ENCODE measurements at places on chromosomes 7 and 10. TPM values are rescaled to one million over a fixed set of nuclear protein-coding genes. Genes with fewer than 3 reads are reported as not detected.
A peak's percentile ranks its signal among the peaks of the same experiment; 100 is the strongest.

DNA sequence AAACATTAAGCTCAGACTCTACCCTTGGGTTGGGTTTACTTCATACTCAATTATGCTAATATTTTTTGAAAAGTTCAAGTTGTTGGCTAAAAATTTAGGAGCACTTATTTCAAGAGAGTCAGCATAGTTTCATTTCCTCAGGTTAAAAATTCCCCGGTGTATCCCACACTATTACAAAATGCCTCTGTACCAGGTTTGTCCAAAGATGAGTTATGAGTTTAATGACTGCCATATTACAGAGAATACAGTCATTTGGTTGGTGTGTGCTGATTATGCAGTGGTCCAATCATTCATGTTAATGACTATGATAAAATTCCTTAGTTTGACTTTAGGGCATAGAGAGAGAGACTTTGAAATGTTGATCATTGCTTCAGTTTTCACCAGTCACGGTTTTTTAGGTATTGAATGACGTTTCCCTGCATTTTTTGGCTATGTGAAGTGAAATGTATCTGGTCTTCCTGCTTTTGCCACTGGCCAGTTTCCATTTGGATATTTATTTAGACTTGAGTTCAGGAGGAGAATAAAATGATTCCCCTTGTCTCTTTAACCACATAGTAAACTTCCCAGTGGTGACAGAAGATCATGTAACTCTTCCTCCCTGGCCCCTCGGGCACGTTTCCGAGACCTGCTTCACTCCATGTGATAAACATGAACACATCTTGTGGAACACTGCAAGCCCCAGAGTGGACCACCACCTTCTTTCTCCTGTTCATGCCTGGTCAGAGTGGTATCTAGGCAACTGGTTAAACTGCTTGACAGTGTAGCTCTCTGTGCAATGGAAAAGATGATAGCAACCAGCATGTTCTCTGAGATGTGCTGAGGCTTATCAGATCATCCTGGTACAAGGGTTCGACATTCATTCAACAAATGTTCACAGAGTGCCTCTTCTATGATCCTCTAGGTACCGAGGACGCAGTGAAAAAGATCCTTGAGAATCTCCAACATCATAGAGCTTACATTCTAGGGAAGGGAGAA, 153.6 kb downstream of the CACNB2 start:
- peak; percentile 14 for DNase-seq
- H3K4me3 ChIP-seq = no peak overlapping the region
- no peaks in the 10 kb centered on the region for H3K27me3 ChIP-seq
- no peaks in the 10 kb centered on the region for H3K4me1 ChIP-seq
- no peaks in the 10 kb centered on the region for H3K36me3 ChIP-seq
- H3K27ac ChIP-seq = no peak overlapping the region

GRCh38 chr10:4131407-4132215, 346.6 kb upstream of the KLF6 start:
- H3K27me3 ChIP-seq = no peaks in the 10 kb centered on the region
- peaks cover 6% of the 10 kb centered on the region for H3K4me1 ChIP-seq
- peak overlapping the region; percentile 73 for H3K27ac ChIP-seq

DNA sequence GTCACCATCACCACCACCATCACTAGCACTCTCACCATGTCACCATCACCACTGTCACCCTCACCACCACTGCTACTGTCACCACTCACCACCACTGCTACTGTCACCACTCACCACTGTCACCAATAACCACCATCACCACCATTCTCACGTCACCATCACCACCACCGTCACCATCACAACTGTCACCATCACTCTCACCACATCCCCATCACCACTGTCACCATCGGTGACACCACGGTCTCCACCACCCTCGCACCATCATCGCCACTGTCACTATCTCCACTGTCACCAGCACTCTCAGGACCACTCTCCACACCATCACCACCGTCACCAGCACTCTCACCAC, 130.4 kb downstream of the MAD1L1 start:
- no peak for DNase-seq
- H3K27me3 ChIP-seq = no peaks in the 10 kb centered on the region
- H3K36me3 ChIP-seq = no peaks in the 10 kb centered on the region
- H3K4me3 ChIP-seq = no peak overlapping the region
- H3K27ac ChIP-seq = no peak overlapping the region

GRCh38 chr10:111548084-111548726, 471.4 kb downstream of the ADRA2A start:
- no peaks in the 10 kb centered on the region for H3K4me1 ChIP-seq
- DNase-seq = no peak
- H3K27me3 ChIP-seq = no peaks in the 10 kb centered on the region
- no peaks in the 10 kb centered on the region for H3K36me3 ChIP-seq
- H3K4me3 ChIP-seq = no peak overlapping the region
- H3K27ac ChIP-seq = no peak overlapping the region

DNA sequence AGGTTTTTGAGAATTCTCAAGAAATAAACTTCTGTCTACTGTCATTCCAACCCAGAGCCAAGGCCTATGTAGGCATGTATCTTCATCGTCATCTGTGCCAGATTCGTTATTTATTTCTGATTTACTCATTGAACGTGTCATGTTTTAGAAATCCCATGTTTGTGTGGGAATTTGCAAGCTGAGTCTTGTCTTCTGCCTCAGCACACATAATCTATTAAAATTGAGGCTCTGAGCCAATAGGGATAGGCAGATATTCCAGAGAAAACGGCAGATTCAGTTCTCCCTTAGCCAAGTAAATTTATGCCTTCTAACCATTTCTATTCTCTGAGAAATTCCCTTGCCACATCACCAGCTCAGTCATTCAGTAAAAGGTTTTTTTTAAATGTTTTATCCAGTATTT, 444.6 kb downstream of the REEP3 start:
- no peak overlapping the region for H3K27ac ChIP-seq
- no peaks in the 10 kb centered on the region for H3K27me3 ChIP-seq
- H3K4me1 ChIP-seq = no peaks in the 10 kb centered on the region
- peak; percentile 29 for DNase-seq

DNA sequence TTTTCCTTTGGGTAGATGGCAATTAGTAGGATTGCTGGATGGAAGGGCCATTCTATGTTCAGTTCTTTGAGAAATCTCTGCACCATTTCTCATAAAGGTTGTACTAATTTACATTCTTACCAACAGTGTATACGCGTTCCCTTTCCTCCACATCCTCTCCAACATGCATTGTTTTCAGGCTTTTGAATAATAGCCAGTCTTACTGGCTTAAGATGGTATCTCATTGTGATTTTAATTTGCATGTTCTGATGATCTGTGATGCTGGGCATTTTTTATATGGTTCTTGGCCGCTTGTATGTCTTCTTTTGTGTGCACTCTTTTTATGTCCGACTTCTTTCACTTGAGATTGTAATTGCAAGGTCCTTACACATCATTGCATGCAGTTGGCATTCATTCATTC, 11.7 kb downstream of the CLIP2 start:
- H3K27ac ChIP-seq = no peak overlapping the region
- no peak for DNase-seq
- no peak overlapping the region for H3K4me3 ChIP-seq

DNA sequence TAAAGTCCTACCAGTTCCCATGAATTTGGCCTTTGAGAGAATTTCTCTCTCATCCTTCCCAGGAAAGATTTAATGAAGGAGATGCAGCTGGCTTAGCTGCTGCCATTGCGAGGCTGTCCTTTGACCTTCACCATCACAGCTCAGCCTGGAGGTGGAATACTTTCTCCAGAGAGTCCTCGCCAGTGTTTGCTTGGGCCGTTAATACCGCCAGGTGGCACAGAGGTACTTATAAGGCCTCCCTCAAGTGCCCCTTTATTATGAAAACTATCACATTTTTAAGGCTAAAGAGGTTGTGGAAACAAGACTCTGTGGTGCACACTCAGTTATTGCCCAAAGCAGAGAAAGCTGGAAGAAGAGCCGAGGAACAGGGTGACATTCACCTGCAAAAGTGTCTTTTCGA, 330.6 kb downstream of the CCSER2 start:
- H3K36me3 ChIP-seq = no peaks in the 10 kb centered on the region
- no peak for DNase-seq
- H3K4me1 ChIP-seq = no peaks in the 10 kb centered on the region
- H3K4me3 ChIP-seq = no peak overlapping the region
- H3K27ac ChIP-seq = no peak overlapping the region

DNA sequence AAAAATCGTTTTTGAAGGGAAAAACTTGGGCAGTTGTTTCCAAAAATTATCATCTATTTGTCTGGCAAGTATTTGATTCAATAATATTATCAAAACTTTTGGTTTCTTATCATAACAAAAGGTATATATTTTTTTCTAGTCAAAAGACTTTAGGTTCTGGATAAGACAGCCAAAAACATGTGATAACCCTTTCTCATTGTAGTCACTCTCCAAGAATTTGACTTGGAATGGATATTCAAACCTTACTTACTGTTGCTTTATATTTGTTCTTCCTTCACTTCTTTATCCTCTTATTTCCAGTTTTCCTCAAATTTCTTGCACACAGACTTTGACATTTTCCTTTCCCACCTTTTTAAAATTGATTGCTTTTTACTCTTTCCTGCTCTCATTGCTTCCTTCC, 140.9 kb upstream of the FAM3C start:
- H3K4me1 ChIP-seq = no peaks in the 10 kb centered on the region
- no peak overlapping the region for H3K4me3 ChIP-seq
- DNase-seq = no peak
- no peaks in the 10 kb centered on the region for H3K27me3 ChIP-seq

Gene MTG1
- 22.7 TPM for total RNA-seq

Gene UPK3BL2
- 2.8 TPM for total RNA-seq

Gene SH2D4B
- total RNA-seq = 0.04 TPM

Gene FBXO24
- total RNA-seq = 0.80 TPM

All from muscle of leg (tissue), 16 donors.